ENCODE measurements at places on chromosomes 3 and 15. TPM values are rescaled to one million over a fixed set of nuclear protein-coding genes. Genes with fewer than 3 reads are reported as not detected.

- DNase-seq, result no peak
Measured at GRCh38 chr3:42161050-42161935, 70.1 kb downstream of the TRAK1 start.

DNA sequence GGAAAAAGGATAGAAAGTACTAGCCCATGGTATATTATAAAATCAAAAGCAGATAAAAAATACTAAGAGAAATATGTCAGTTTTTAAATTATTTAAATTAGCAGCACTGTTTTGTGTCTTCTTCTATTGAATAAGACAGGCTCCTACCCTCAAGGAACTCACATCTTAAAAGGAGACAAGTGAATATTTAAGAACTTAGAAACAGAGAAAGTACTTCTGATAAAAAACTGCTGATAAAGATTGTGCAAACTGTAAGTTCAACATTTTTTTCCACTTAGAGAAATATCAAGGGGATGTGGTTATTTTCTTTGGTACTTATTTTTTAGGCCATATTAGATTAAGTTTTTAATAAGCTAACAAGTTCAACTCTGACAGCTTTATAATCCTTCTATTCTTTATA is 3.0 kb upstream of the ANKRD28 start:
- DNase-seq, result no peak

- DNase-seq, result no peak
Measured at GRCh38 chr3:28033059-28033784, 208.2 kb upstream of the CMC1 start.

- no peak for DNase-seq
Measured at GRCh38 chr3:44996556-44996969, 20.5 kb downstream of the EXOSC7 start.

GRCh38 chr3:153080778-153081240 is 81.2 kb upstream of the RAP2B start:
- DNase-seq, result no peak

GRCh38 chr15:58307313-58307961 is 124.4 kb upstream of the LIPC start:
- DNase-seq, result no peak

- no peak for DNase-seq
Measured at GRCh38 chr3:163508206-163508605, 1570.1 kb downstream of the SI start.

DNA sequence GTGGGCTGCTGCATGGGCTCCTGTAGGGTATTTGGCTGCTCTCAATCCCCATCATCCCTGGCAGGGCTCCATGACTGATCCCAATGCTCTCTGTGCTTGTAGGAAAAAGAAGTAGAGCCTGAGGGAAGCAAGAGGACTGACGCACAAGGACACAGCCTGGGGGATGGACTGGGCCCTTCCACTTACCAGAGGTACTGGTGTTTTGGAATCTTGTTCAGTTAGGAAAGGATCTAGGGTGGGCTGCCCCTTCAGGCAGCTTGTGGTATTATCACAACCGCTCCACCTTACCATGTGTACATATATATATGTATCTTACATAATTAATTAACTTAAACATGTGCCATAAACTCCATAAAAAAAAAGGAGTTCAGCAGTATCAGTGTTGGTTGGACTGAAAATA is 1.3 kb downstream of the SLC28A2 start:
- no peak for DNase-seq

GRCh38 chr15:85518979-85519761 is 138.8 kb downstream of the AKAP13 start:
- DNase-seq, result no peak

DNA sequence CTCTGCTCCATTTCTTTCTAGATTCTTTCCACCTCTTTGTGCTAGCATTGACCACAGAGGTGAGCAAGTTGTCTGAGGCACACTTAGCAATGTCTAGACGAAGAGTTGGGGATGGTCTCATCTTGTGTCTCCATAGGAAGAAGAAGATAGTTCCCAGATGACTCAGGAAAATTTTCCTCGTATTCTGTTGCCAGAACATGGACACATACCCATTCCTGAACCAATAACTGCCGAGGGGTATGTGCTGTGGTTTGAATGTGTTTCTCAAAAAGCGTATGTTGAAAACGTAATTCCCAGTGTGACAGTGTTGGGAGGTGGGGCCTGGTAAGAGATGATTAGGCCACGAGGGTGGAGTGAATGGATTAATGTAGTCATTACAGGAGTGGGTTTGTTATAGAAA is 107.5 kb upstream of the GALNT15 start:
- DNase-seq, result no peak

DNA sequence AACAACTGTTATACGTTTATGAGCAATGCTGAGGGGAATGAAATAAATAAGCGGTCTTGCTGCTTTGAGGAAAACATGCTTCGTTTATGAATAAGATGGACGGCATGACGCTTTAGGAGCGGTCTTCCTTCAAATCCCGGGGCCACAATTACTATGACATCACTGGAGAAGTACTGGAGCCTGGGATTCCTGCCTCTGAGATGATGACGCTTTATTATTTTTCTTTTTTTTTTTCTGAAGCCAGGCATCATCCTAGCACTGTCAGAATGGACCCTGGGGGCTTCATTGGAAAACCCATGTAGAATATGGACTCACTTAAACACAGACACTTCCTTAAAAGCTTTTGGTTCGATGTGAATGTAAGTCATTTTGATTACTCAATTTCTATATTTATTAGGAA is 52.5 kb upstream of the FOXP1 start:
- DNase-seq, result no peak

GRCh38 chr3:126108676-126109050 is 24.7 kb upstream of the SLC41A3 start:
- no peak for DNase-seq

DNA sequence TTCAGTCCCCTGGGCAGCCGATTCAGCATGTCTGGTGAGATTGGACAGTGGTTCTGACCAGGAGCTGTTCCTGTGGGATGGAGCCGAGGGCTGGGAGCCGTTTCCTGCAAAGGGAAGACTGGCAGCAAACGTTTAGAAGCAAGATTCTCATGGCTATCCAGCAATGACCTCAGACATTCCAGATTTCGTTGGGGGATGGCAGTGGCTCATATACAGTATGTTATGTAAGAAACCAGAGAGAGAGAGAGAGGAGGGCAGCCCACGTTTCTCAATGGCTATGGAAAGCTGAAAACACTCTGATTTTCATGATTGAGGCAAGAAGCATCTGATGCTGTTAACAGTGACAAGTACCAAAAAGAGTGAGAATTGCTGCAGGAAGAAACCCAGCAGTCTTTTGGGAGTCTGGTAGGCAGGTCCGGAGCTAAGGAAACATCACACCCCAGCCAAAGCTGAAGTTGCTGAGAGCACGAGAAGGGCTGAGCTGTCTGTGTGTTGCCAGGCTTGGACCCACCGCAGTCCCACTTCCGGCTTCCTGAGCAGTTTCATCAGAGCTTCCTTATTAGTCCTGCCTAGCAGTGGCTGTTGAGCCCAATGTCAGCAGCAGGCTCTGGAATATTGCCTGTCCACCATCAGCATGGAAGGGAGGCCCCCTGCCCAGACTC is 25.6 kb upstream of the VPS8 start:
- no peak for DNase-seq

DNA sequence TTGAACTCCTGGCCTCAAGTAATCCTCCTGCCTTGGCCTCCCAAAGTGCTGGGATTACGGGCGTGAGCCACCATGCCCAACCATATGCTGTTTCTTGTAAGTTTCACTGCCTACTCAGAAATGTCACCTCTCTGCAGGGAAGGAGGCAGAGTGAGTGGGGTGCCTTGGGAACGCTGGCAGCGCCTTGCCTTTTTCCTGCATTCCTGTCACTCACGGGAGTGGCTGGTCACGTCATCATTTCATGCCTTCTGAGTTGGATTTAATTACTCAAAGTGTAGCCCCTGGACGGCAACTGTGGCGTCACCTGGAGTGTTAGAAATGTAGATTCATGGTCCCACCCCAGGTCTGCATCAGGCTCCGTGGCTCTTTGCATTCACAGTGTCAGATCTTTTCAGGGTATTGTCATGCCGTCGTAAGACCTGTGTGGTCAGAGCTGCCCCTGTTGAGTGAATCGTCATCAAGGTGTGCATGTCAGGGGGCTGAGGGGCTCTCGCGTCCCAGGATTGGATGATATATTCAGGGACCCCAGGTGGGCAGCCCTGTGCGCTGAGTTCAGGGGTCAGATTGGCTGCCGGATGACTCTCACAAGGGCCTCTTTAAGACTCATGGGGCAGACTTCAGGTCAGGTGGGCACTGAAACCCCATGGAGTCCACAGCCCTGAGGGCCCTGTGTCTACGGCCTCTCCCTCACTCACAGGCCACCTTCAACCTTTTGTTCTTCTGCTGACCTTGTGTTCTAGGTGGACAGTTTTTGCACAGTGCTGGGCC is 65.9 kb upstream of the KLHL25 start:
- no peak for DNase-seq

DNA sequence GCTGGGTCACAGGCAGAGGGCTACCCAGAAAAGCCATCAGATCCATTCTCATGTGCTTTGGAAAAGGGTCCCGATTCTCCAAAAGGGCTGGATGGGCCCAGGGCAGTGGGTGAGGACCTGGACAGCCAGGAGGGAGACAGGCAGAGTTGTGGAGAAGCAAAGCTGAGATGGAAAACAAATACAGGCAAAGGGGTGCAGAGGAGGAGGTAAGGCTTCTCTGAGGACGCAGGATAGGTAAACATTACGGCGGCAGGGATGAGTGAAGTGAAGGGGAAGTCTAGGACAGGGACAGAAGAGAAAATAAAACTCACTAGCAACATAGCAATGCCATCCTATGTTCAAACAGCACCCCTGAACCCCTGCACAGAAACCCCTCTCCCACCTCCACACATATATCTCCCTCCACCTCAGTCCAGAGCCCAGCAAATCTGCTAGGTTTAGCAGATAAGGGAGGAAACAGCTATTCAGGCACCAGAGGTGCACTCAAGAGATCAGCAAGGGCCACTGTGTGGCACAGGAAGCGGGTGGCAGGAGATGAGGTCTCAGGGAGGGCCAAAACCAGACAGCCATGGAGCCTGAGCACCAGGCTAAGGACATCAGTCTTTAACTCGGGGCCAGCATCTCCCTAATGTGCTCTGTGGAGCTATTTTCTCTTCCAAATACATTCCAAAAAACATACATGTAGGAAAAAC is 51.3 kb downstream of the HOMER2 start:
- no peak for DNase-seq

GRCh38 chr3:32366638-32367397 is 24.8 kb upstream of the CMTM7 start:
- DNase-seq, result no peak

- no peak for DNase-seq
Measured at GRCh38 chr3:48215466-48215865, 7.8 kb upstream of the CAMP start.

DNA sequence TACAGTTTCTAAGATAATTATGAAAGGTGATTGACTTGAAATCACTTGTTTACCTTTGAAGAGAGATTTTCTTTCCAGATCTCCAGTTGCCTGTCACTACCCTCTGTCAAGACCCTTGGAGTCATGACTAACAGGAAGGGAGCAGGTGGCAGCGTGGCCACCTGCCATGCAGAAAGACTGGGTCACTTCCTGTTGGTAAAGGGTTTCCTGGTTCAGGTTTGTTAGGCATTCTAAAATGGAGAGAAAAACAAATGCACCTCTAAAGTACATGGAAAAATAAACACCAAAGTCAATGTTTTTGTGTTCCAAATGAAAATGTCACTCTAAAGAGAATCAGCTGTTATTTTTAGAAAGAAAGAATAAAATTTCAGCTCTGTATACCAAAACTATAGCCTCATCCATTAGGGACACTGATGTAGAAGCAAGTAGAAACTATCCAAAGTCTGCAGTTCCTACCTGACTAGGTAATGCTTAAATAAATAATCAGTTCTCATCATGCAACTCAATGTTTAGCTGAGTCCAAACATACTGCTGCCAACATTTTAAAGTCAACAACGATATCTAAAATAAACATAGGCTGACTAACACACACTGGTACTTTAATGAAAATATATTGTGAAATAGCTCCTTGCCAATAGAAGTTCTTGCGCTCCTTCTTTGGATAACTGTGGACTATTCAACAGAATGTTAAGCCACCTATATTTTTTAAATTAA is 23.9 kb upstream of the TM4SF1 start:
- no peak for DNase-seq

The CPEB1 gene
- total RNA-seq, result 0.93 TPM

The GBE1 gene
- total RNA-seq, result 9.2 TPM

The CKMT1B gene
- total RNA-seq, result not detected

The SUCLG2 gene
- total RNA-seq, result 65.9 TPM

The CCDC80 gene
- total RNA-seq, result not detected

The RLBP1 gene
- total RNA-seq, result not detected

The MUSTN1 gene
- total RNA-seq, result 4.1 TPM

The PLIN1 gene
- total RNA-seq, result 0.76 TPM

The CERS3 gene
- total RNA-seq, result 2.6 TPM

The GOLGA8K gene
- not detected for total RNA-seq

The CFAP91 gene
- total RNA-seq, result not detected
